Ascending aorta (tissue), 2 donors: ENCODE measurements at places on chromosomes 11 and 22.

- no peak for DNase-seq
Observed at GRCh38 chr11:86397351-86397750, 22.7 kb downstream of the CCDC81 start.

DNA sequence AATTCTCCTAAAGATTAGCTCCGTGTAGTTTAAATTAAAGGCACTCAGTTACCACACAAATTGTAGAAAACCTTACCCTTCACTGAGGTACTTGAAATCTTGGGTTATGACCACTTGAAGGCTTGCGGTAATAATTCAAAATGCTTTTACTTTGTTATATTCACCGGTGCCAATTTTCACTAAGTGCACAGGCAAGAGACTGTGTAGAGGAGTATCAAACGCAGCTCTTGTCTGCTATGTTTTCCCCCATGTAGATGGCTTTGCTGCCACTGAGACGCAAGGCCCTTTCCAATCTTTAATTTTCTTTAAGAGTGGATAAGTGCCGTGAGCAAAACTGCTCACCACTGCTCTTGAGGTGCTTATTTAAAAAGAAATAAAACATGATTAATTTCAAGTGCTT lies 155.8 kb downstream of the CADM1 start:
- no peak for DNase-seq

GRCh38 chr11:132475026-132475425 lies 1057.3 kb downstream of the OPCML start:
- no peak for DNase-seq

GRCh38 chr11:76543006-76543703 lies 98.3 kb downstream of the EMSY start:
- DNase-seq, result no peak

GRCh38 chr22:43515902-43516301 lies 104.1 kb downstream of the MPPED1 start:
- DNase-seq, result no peak

- no peak for DNase-seq
Observed at GRCh38 chr11:73156114-73156513, 14.0 kb upstream of the FCHSD2 start.

GRCh38 chr22:48425091-48425506 lies 1402.6 kb downstream of the BRD1 start:
- DNase-seq, result peak; percentile 52

DNA sequence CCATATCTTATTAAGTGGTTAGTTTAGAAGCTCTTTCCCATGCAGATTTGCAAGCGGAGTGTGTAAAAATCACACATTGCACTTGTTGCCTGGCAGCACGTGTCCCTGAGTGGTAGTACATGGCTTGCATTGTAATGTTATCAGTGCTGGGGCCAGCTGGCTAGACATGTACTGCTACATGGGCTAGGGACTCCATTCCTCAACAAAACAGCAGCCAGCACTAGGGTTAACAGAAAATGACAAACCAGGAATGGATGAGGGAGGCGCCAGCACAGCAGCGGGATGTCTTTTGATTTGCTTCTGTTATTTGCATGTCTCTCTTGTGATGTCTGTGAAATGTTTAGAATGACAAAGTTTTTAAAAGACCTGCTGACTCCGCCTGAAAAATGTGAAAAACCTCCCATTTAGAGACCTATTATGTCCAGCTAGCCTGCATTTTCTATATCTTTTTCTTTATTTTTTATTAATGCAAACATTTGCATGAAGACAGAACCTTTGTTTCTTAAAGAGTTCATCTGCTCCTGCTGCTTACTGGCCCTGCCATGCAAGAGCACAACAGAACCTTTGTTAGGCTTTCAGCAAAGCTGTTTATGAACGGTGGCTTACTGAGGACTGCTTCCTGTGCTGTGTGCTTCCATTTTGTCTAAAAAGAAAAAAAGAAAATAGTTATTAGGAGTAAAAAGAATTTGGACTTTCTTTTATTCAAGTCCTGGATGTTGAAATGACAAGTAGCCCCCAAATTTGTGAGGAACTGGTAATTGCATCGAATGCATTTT lies 40.7 kb downstream of the CSTPP1 start:
- DNase-seq, result no peak

GRCh38 chr11:15645201-15645600 lies 530.5 kb downstream of the INSC start:
- DNase-seq, result no peak

DNA sequence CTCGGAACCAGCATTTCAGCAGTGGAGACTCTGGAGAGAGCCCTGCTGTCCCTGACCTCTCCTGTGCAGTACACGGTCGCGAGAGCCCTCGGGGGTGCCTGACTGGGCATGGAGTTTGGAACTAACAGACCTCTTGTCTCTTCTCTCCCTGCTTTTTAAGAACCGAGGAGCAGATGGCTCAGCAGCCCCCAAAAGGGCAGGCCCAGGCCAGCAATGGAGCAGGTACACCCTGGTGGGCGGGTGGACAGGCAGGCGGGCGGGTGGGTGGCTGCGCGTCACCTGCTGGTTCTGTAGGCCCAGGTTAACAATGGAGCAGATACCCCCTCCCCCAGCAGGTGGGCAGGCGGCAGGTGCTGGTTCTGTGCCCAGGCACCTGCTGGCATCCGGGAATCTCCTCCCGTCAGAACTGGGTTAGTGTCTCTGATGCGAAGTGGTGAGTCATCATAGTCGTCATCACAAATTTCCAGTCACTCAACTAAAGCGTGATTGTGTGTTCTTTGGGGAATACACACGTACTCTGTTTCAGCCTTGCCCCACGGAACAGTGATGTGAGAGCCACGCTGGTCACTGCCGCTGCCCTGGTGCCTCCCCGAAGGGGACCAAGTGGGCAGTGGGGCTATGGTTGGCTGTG lies 41.1 kb downstream of the GRAMD4 start:
- no peak for DNase-seq

DNA sequence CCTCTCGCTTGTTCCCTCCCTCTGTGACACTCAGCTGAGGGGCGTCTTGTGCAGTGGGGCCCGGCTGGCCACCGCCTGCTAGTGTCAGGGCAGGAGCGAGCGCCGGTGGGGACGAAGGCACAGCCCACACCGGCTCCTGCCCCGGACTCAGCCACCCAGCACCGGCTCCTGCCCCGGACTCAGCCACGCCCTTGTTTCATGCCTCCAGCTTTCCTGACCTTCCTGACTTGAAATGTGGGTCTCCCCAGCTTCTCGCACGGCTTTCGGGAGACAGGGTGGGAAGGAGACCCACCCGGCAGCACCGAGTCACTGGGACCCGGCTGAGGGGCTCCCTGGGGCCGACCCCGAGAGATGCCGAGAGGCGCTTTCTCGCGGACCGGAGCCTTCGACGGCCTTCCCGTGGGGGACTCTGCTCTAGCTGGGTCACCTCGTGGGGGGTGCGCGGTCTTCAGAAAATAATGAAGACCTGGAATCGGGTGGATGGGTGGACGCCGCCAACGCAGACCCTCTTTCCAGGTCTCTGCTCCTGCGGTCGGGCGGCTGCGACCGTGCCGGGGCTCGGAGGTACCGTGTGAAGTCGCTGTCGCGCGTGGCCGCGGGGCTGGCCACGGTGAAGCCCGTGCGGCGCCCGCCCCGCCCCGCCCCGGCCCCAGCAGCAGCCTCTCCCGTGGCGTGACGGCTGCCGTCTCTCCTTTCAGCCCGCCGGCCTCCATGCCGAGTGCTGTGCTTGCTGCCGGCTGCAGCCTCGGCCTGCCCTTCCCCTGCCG lies 10.2 kb downstream of the GLB1L2 start:
- DNase-seq, result no peak

DNA sequence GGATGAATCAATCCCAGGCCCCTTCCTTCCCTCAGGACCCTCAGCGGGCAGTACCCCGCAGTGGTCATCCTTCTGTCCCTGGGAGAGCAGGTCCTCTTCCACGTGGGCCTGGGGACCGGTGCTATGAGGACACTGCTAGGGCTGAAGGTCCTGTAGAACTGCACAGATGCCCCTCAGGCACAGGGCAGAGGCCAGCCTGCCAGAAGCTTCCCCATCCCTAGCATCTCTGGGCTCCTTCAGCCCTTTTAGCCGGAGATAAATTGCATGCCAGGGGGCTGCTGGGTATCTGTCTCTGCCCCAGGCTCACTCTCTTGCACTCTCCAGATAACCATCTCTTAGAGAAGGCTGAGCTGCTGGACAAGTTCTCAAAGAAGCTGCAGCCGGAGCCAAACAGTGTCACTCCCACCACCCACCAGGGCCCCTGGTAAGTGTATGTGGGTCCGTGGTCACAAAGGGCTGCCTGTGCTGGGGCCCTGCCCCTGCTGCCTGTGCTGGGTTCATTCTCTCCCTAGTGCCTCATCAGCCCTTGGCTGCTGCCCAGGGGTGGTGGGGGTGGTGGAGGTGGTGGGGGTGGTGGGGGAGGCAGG lies 2.3 kb downstream of the ATG16L2 start:
- DNase-seq, result no peak

DNA sequence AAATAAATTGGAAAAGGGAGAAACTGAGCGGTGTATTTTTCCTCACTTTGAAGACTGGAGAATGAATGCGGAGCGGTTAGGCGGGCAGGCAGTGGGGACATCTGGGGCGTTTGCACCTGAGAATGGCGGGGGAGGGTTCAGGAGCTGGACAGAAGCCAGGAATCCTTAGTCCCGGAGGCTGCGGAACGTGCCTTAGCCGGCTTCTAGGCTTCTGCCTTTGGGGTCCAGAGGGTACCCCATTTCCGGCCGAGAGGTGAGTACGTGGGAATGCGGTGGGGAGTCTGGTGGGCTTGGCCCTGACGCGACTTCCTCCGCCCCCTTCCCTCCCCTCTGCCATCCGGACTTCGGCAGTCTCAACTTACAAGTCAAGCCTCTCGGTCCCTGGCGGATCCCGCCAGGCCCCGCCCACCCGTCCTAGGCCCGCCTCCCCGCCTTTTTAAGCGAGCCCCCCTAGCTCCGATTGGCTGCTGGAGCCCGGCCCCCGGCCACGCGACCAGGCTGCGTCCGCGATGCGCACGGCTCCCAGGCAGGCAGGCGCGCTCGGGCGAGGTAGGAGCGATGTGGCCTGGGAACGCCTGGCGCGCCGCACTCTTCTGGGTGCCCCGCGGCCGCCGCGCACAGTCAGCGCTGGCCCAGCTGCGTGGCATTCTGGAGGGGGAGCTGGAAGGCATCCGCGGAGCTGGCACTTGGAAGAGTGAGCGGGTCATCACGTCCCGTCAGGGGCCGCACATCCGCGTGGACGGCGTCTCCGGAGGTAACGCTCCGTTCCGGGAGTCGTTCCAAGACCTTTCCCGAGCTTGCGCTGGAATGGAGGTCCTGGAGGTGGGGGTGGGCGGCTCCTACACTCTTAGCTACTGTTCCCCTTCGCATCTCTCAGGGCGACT lies at the start of gene GCAT:
GCAT (plus strand) TSS at position 525 of the 884 bp plus-strand sequence; CDS start at position 559, 34 bp downstream.
- DNase-seq, result peak; percentile 98

DNA sequence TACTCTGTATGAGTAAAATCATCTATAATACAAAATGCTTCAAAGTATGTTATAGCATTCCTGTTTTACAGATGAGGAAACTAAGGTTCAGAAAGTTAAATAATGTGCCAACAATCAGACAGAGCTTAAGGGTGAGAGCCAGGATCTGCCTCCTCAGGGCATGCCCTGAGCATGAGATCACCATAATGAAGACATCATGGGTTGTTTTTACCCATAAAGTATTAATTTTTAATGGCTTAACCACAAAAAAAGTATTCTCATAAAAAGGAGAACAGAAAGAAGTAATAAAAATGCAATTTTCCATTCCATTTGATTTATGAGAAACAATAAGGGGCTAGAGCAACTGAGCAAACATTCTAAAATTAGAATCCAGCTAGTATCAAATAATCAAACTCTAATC lies 534.3 kb upstream of the ARHGAP42 start:
- DNase-seq, result no peak

DNA sequence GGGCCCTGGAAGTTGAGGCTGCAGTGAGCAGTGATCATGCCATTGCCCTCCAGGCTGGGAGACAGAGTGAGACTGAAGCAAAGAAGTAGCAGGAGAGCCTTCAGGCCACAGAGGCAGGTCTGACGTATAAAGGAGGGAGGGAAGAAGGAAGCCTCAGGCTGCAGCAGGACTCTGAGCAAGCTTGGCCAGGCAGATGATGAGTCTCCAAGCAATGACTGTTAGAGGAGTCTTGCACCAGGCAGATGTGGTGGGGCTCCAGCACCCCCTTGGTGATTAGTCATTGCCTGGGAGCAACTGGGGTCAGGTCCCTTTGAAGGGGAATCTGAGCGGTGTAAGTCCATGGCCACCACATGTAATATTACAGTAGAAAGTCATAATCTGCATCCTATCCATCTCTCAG lies 36.6 kb upstream of the NFAM1 start:
- no peak for DNase-seq

GRCh38 chr11:106471276-106471675 lies 393.8 kb downstream of the AASDHPPT start:
- DNase-seq, result no peak

GRCh38 chr11:78080084-78080817 lies 589 bp upstream of the NDUFC2 start:
- no peak for DNase-seq

GRCh38 chr11:76794371-76795289 lies 11.5 kb downstream of the TSKU start:
- peak; percentile 55 for DNase-seq

GRCh38 chr11:77517753-77518152 lies 43.9 kb upstream of the PAK1 start:
- DNase-seq, result no peak

DNA sequence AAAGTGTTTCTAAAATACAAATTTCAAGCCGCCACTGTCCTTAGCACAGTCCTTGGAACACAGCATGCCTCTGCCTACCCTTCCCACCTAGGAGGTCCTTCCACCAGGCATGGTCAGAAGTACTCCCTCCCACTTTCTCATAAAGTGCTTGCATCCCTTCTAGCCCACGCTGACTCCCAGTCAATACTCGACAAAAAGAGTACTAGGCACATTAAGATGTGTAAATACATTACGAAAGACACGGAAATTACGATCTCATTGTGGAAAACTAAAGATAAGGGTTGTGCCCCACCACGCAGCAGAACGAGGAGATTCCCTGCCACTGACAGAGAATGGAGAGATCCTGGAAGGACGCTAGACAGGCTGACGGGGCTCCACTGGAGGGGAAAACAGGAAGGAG lies 13.5 kb downstream of the CHKA start:
- DNase-seq, result no peak

DNA sequence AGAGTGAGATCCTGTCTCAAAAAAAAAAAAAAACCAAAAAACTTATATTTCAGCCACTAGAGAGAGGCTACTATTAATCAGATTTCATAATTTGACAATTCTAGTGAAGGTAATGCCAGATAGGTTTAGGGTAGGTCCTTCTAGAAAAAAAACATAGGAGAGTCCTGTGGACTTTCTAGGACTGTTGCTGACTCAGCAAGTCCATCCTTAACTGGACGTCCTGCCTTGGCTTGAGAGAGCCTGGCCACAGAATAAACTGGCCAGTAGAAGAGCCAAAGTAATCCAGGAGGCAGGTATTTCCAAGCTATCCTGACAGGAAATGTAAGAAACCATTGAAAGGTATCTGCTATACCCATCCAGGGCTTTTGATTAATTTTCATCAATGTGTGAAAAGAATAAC lies 64.6 kb downstream of the TRIM44 start:
- no peak for DNase-seq
